CD8-positive, alpha-beta memory T cell (primary cell): ENCODE measurements at places on chromosomes 11 and 22. TPM values are rescaled to one million over a fixed set of nuclear protein-coding genes. Genes with fewer than 3 reads are reported as not detected.

- DNase-seq = no peak
Observed at GRCh38 chr11:64653388-64653973, 62.5 kb downstream of the SLC22A12 start.

- DNase-seq = no peak
Observed at GRCh38 chr11:116787436-116787785, 412 bp downstream of the ZPR1 start.

DNA sequence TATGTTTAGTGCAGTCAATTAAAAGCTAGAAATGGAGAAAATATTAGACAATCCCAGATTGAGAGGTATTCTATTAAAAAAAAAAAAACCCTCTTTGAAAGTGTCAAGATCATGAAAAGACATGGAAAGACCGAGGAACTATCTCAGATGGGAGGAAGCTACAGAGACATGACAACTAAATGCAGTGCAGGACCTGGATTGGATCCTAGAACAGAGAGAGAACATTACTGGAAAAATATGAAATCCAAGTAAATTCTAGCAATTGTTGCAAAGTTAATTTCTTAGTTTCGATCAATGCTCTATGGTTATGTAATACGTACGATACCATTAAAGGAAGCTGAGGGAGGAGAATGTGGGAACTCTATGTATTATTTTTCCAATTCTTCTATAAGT, 43.2 kb downstream of the SLC1A2 start:
- no peak for DNase-seq

DNA sequence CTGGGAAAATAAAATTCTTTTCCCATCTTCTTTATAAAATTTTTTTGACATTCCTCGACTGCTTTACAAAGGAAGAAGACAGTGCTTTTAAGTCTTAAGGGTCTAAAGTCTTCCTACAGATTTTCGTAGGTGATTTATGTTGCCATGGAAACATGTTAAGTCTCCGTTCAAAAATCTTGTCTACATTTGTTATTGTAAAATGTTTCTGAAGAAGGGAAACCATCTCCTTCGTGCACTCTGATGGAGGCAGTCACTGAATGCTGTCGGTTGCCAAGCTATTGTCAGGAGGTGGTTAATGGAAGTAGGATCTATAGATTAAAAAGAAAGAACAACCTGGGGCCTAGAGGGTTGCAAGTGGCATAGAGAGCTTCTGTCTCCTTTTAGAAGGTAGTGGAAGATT, 52.6 kb downstream of the MAP6 start:
- no peak for DNase-seq

DNA sequence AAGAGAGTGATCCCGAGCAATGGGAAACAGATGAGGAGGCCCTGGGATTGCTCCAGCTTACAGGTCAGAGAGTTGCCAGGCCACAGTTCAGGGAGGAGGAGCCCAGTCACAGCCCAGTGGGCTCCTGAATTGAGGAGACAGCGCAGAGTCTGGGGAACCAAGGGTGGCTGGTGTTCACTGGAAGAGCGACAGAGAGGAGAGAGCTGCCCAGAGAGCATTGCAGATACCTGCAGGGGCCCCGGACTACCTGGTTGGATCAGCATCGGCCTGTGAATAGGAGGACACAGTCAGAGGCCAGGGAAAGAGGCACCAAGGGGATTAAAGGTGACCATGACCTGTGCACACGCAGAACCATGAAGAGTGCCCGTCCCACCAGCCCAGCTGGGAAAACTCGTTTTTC, 648.6 kb downstream of the TBC1D22A start:
- no peak for DNase-seq

DNA sequence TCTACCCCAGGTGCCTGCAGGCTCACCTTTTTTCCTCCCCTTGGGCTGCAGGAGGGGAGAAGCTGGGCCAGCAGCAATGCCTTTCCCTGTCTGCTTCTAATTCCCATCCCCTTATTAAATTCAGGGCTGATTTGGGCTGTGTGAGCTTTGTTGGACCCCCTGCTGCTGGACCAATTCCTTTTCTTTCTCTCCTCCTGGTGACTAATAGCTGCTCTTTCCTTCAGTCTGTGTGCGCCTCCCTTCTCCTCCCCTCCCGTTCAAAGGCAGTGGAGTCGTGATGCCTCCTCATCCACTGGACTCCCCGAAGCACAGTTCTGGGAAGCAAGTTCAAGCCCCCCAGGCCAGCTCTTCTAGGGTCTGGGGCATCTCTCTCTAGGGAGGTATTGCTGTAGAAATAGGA, 567.9 kb upstream of the CADM1 start:
- no peak for DNase-seq

- peak; percentile 69 for DNase-seq
Observed at GRCh38 chr11:6402561-6402981, 12.3 kb downstream of the SMPD1 start.

- DNase-seq = no peak
Observed at GRCh38 chr11:20618083-20618482, 18.7 kb downstream of the SLC6A5 start.

GRCh38 chr11:57792060-57792541, 30.5 kb downstream of the CTNND1 start:
- peak; percentile 74 for DNase-seq

DNA sequence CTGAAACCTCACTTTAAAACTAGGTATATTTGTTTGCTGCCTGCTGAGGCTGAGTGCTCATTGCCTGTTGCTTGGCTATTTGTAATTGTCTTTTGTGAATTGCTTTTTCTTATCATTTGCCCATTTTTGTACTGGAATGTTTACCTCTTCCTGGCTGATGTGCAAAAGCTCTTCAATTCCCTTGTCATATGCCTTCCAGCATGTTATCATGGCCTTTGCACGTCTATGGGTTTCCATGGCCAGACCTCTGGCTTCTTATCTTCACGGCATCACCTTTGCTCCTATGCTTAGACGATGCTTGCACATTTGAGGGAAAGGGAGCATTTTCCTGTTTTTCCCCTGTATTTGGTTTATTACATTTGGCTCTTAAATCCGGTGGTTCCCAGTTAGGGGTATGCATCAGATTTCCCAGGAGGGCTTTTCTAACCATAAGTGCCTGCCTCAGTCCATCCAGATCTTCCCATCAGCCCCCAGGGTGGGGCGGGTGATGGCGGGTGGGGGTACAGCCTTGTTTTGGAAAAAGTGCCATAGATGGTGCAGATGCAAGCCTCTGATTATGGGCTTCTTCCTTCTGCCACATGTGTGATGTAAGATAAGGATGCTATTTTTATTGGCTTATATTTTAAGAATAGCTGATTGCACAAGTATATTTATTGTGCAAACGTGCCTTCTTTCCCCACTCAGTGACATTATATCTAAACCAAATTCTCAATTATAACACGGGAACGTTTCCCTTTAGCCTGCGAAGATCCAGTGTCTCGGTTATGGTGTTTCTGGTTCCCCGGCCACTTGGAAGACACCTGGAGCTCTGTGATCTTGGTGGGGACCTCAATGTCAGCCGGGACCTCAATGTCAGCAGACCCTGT, 70.6 kb upstream of the SEPTIN5 start:
- no peak for DNase-seq

GRCh38 chr22:33850193-33850592, 70.1 kb downstream of the LARGE1 start:
- DNase-seq = no peak

- no peak for DNase-seq
Observed at GRCh38 chr11:71986131-71986530, 12.6 kb upstream of the IL18BP start.

Gene RGL4
- 3.2 TPM for total RNA-seq

Gene CHRDL2
- total RNA-seq = not detected

Gene BRSK2
- 0.35 TPM for total RNA-seq

Gene CCDC81
- total RNA-seq = 0.31 TPM

Gene TRPT1
- 31.5 TPM for total RNA-seq

Gene ASCL2
- total RNA-seq = 0.22 TPM

Gene BEST1
- total RNA-seq = not detected

Gene BMAL1
- total RNA-seq = 29.4 TPM
